Osteoblast (primary cell): ENCODE measurements at places on chromosomes 2 and 18. TPM values are rescaled to one million over a fixed set of nuclear protein-coding genes. Genes with fewer than 3 reads are reported as not detected.
A peak's percentile ranks its signal among the peaks of the same experiment; 100 is the strongest.

- no peak for DNase-seq
Measured at GRCh38 chr18:13291299-13291698, 72.7 kb downstream of the LDLRAD4 start.

- no peak for DNase-seq
Measured at GRCh38 chr2:36702781-36703180, 6.3 kb downstream of the VIT start.

DNA sequence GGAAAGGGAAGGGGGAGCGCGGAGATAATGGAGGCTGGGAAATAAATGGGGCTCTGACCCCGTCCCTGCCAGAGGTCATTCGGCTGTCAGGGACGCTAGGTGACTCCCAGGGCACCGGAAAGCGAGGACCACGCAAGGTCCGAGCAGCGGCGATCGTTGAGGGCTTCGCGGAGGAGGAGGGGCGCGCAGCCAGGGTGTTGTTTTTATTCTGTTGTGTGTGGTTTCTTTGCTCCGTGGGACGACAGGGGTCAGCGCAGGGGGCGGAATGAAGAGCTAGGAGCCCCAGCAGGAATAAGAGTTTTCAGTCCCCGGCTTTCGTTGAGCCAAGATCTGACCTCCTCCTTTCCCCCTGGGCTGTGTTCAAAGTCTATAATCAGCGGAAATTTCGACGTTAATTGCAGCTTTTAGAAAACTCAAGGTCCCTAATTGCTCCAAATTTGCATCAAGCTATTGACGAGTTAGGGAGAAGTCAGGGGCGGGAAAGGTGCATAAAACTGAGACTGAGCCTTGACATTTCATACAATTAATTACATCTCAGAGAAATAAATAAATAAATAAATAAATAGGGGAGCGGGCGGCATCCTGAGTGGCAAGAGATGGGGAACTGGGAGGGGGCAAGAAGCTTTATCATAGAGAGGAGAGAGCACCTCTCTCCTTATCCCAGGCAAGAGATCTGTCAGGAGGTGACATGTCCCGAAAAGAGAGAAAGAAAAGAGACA lies 2.2 kb downstream of the GAD1 start:
- peak; percentile 56 for DNase-seq

DNA sequence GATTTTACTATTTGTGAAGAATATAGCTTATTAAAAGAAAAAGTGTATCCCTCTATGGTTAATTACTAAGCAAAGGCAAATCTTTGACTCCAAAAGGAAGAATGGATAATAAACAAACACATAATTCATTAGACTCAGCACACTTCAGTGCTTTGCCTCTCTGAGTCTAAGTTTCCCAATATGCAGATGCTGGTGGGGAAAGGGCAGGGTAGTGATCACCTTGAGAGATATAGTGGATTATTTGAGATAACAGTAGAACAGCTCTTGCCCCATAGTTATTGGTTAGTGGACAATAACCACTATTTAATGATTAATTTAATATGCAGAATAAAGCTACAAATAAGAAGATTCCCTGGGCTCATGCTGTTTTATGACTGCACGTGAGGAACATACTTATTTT lies 98.2 kb upstream of the SLC8A1 start:
- DNase-seq: peak; percentile 19

ABCG8 gene
- total RNA-seq: not detected in 2 replicates

DNA sequence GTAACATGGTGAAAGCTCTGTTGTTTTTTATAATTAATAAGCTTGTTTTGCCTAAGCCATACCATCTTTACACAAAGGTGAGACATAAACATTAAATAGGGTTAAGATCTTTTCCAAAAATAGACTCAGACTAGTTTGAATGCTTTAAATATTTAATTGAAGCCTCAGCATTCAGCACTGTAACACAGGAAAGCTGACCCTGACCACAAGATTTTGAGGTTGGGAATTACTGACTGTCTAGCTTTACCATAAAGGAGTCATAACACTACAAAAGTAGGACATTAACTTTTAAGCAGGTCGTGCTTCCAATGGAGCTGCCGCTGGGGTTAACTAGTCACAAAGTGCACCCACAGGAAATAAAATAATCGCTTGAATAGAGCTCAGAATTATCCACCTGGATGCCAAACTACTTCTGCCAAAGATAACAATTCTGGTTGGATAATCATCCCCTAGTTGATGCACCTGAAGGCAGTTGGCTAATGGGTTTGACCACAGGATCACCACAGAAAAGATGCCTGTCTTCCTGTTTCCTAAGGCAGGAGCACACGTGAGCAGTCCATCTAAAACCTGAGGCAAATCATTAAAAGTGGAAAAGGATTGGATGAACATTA lies 106.2 kb downstream of the COBLL1 start:
- no peak for DNase-seq

DNA sequence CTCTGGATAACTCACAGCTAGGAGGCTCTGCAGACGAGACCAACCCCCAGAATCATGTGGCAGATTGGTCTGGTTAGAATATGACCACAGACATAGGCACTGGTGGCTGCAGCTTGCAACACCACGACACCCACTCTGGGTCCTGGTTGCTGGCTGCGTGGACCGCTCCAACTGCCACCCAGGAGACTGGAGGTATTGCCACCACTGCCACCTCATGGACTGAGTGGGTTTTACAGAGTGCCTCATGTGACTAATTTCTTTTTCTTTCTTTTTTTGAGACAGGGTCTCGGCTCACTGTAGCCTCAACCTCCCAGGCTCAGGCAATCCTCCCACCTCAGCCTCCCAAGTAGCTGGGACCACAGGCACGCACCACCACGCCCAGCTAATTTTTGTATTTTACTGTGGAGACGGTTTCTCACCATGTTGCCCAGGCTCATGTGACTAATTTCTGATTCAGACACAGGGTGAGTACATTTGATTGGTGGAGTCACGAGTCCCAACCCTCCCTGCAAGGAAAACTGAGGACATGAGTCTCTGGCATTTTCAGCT lies 29.9 kb upstream of the NT5DC4 start:
- peak; percentile 88 for DNase-seq

- DNase-seq: no peak
Measured at GRCh38 chr2:217669831-217670230, 333.0 kb downstream of the TNS1 start.
